Liver (tissue), 10 donors: ENCODE measurements at places on chromosomes 3 and 15. TPM values are rescaled to one million over a fixed set of nuclear protein-coding genes. Genes with fewer than 3 reads are reported as not detected.

- no peak for DNase-seq
These were observed 126.0 kb downstream of the ST8SIA2 start for GRCh38 chr15:92519709-92520108.

GRCh38 chr15:68994981-68995761 lies 19.3 kb upstream of the NOX5 start:
- no peak for DNase-seq

- DNase-seq, result no peak
These were observed 101.9 kb upstream of the THBS1 start for GRCh38 chr15:39478996-39479395.

DNA sequence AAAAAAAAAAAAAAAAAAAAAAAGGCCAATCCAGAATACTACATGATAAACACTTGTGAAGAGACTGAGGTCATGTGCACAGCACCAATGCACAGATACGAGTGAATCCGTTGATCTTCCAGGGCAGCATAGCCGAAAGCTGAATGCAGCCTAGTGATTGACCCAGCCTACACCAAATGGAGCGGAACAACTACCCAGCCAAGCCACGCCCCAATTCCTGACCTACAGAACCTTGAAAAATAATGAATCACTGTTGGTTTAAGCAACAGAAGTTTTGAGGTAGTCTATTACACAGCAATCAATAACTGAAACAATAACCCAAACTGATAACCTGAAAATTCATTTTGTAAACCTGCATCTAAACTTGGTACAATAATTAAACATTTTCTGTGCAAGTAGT lies 361.0 kb downstream of the FHIT start:
- DNase-seq, result no peak

DNA sequence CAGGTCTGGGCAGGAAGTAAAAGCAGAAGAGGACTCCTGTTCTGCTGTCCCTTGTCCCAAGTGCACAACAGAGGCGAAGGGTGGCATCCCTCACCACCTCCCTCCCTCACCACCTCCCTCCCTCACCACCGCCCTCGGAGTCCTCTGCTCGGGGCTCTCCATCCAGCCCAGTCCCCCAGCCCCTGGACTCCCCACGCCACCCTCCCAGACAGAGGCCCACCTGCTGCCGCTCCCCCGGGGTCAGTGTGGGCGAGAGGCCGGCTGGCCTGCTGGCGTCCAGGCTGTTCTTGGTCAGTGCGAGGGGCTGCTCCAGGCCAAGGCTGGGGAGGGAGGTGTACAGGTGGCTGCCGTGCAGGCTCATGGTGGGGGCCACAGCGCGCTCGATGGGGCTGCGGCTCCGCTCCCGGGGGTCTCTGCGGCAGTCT lies 79.1 kb downstream of the VGLL4 start:
- DNase-seq, result no peak

GRCh38 chr3:188578576-188579363 lies 424.8 kb downstream of the LPP start:
- DNase-seq, result no peak

PML gene
- total RNA-seq, result 12.4 TPM
